Smooth muscle cell of the brain vasculature (primary cell): ENCODE measurements at places on chromosomes 12 and 14.

DNA sequence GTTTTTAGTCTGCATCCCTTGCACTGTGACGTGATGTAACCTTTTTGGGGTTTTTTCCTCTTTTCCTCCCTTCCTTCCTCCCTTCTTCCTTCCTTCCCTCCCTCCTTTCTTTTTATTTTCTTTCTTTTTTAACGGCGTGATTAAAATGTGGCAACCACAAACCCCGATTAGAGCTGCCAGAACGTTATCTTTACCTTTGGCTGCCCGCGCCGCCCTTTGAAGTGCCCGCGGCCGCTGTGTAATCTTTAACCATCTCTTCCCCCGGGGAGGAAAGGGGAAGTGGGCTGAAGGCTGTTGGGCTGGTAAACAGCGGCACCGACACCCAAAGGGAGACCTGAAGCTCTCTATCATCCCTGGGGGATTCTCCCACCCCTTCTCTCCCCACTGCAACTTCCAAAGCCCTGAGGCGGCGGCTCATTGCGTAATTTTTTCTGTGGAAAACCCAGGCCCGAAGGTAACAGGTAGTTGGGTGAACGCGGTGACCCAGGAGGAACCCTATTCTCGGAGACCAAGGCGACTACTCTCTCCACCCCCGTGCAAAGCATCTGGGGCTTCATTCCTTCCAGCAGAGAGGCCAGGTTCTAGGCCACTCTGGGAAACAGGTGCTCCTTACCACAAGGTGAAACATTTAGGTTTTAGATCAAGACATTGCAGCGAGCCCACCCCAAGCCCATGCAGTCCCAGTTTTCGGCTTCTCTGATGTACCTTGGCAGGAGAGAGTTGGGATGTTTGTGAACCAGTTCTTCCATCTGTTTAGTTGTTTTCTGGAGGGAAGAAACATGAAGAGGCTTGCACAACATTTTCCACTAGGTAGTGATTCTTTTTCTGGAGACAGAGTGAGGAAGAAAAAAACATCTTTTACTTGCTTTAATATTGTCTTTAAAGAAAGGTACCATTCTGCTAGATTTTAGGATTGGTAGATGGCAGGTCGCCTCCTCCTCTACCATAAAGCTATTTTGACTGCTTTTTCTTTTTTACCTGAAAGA, 1.5 kb downstream of the LGR5 start:
- DNase-seq, result no peak

- no peak for DNase-seq
Observed at GRCh38 chr12:9731393-9731792, 1.5 kb downstream of the CLECL1 start.

DNA sequence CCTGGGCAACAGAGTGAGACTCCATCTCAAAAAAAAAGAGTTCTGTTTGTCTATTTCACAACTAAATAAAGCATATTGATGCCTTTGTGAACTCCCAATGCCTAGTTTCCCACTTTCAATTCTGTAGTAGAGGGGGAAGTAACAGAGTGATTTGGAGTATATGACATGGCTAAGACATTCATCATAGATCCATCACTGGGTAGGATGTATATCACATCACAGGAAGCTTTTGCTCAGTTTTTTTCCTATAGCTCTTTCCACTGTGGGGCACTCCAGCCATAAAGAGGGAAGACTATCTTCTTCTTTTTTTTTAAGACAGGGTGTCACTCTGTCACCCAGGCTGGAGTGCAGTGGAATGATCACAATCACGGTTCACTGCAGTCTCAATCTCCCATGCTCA, 154.0 kb upstream of the BCL2L14 start:
- no peak for DNase-seq

- DNase-seq, result no peak
Observed at GRCh38 chr12:6200256-6201212, at the start of gene CD9. TSS of gene CD9 (plus strand) at chr12:6200400. CDS start at chr12:6200500, 100 bp downstream.

DNA sequence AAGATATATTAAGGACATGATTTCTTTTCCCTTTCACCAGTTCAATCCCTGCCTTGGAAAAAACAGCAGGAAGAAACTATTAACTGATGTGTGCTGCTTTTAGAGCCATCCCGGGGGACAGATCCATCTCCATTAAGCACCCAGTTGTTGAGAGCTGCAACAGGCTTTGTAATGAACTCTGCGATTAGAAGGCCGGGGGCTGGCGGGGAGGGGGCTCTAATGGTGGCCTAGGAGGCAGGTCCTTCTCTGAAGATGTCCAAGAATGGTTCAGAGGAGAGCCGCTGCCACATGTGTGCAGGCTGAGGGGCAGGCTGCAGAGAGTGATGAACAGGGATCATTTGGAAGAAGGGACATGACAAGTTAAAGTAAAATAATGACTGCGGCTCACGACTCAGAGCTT, 67.8 kb downstream of the GALNT8 start:
- DNase-seq, result no peak

GRCh38 chr12:11731455-11731854, 82.0 kb downstream of the ETV6 start:
- no peak for DNase-seq
